ENCODE measurements at places on chromosomes 6 and 20.
A peak's percentile ranks its signal among the peaks of the same experiment; 100 is the strongest.

- no peak for DNase-seq
Measured at GRCh38 chr6:156146891-156147290, 630.3 kb upstream of the ARID1B start.

- no peak for DNase-seq
Measured at GRCh38 chr6:45965792-45966191, 49.9 kb downstream of the CLIC5 start.

GRCh38 chr20:2109425-2110210 is 8.0 kb downstream of the STK35 start:
- DNase-seq = no peak

GRCh38 chr20:24996449-24997377 is 4.2 kb upstream of the APMAP start:
- no peak for DNase-seq

DNA sequence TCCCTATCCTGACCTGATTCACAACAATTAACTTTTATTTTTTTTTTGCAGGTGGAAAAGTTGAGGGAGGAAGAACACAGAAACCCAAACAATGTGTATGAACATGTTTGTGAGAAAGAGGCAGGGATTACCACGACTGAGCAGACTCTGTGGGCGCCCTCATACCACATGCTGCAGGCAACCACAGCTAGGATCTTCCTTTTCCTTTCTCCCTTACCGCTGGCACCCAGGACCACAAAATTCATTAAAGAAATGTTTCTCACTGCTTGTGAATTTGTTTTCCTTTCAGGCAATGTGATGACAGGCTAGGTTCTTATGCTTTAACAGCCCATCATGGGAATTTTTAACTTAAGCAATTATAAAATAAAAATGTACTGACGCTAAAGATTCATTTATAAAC is 287.1 kb downstream of the GMDS start:
- no peak for DNase-seq

- no peak for DNase-seq
Measured at GRCh38 chr6:75333676-75334200, 49.1 kb upstream of the TMEM30A start.

GRCh38 chr6:87698547-87699006 is 3.5 kb downstream of the AKIRIN2 start:
- no peak for DNase-seq

- no peak for DNase-seq
Measured at GRCh38 chr6:142398353-142398752, 96.5 kb downstream of the ADGRG6 start.

GRCh38 chr20:50012282-50013263 is 29.8 kb downstream of the SNAI1 start:
- DNase-seq = peak; percentile 81

DNA sequence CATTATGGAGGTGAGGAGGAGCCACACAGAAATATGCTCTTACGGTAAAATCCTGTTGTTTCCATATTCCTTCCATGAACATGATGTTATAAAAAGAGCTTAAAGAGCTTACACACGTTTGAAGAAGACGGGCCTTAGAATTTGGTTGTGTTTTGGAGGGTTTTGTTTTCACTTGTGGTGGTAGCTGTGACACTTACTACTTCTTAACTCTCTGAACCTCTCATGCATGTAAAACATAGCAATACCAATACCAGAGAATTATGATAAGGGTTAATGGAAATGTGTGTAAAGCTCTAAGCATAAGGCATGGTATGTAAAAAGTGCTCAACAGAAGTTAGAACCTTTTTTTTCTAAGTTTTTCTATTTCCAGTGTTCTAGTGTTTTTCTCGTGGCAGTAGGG is 256.1 kb upstream of the KCNQ5 start:
- no peak for DNase-seq

DNA sequence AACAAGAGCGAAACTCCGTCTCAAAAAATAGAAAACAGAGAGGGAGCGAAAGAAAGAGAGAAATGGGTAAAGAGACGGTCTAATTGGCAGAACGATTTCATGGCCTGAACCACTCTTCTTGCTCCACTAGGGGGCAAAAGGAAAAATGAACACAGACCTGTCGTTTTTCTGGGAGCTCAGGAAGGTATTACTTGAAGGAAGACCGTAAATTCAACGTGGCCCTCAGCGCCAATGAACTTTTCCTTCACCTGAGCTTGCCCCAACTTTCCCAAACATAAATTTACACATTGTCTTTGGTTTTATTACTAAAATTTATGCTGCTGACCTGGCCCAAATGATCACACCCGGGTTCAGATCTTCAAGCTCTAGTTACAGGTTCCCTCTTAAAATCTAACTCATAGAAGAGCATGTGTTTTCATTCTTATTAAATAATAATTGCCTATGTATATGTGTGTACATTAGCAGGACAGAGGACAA is 67.3 kb downstream of the ATP9A start:
- peak; percentile 30 for DNase-seq

DNA sequence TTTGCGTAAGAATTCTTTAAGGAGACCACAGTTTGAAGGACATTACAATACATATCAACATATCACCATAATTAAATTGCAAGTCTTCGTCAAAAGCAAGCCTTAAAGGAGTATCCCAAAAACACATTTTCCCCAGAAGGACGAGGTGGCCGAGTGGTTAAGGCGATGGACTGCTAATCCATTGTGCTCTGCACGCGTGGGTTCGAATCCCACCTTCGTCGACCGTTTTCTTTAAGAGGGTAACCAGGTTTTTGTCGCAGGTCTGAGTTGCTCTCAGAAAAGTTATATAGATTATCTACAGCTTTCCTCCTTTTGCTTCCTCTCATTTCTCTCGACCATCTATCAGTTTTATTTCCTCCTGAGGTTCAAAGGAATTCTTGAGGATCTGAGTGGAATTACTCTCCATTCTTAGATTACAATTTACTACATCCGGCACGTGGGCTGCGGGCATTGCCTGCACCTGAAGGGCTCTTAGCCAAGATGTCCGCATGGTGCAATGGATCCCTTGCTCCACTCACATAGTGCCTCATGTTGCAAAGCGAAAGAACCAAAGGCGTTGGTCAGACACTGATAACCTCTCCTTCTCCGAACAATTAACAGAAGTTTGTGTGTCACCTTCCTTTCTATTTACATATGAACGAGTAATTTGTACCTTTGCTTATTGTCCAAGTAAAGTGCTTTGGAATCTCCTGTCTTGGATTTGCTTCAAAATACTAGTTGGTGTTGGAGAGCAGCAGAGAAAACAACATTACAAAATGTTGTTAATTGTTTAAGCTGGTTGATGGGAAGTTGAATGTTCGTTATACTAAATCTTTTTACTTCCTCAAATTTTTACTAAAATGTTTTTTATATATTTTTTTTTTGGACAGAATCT is 14.0 kb downstream of the POM121L2 start:
- DNase-seq = peak; percentile 84

DNA sequence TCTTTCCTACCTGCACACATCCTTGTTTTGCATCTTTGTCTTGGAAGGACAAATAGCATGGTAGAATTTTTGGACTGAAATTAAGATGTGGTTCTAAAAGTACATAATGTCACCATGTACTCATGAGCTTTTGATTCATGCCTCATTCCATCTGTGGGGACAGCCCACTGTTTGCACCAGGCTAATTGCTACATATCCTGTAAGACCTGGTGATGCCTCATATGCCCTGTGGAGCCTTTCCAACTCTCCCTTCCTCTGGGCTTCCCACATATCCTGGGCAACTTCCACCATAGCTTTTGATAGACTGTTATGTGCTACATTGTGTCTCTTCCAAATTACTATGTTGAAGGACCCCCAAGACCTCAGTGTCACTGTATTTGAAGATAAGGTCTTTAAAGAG is 213.6 kb upstream of the PREP start:
- no peak for DNase-seq

- DNase-seq = no peak
Measured at GRCh38 chr6:112010328-112010727, 43.6 kb upstream of the CCN6 start.

- DNase-seq = no peak
Measured at GRCh38 chr20:41480054-41480770, 113.6 kb upstream of the EMILIN3 start.

GRCh38 chr6:2531426-2532215 is 219.1 kb downstream of the MYLK4 start:
- DNase-seq = no peak

- DNase-seq = no peak
Measured at GRCh38 chr20:48129345-48129942, 344.2 kb upstream of the SULF2 start.

DNA sequence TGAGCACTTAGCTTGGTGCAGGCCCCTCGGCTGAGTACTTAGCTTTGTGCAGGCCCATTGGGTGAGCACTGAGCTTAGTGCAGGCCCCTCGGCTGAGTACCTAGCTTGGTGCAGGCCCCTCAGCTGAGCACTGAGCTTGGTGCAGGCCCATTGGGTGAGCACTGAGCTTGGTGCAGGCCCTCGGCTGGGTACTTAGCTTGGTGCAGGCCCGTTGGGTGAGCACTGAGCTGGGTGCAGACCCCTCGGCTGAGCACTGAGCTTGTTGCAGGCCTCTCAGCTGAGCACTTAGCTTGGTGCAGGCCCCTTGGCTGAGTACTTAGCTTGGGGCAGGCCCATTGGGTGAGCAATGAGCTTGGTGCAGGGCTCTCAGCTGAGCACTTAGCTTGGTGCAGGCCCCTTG is 387.1 kb downstream of the THBS2 start:
- no peak for DNase-seq

GRCh38 chr20:58235010-58235409 is 6.6 kb upstream of the ANKRD60 start:
- no peak for DNase-seq

- no peak for DNase-seq
Measured at GRCh38 chr20:43538878-43539700, 19.7 kb upstream of the SGK2 start.

DNA sequence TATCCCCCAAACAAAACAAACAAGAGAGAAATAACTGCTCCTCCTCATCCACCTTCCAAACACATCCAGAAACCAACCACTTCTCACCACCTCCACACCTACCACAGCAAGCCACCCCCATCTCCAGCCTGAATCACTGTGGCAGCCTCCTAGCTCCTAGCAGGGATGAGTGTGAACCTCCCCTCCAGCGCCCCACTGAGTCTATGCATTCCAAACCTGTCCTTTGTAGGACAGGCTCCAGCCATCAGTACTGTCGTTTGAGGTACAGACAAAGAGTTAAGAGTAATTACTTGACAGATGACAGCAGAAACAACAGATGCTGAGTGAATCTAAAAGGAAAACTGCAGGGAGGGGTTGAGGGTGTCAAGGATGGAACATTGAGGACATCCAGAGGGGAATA is 2.4 kb downstream of the METTL24 start:
- DNase-seq = no peak

DNA sequence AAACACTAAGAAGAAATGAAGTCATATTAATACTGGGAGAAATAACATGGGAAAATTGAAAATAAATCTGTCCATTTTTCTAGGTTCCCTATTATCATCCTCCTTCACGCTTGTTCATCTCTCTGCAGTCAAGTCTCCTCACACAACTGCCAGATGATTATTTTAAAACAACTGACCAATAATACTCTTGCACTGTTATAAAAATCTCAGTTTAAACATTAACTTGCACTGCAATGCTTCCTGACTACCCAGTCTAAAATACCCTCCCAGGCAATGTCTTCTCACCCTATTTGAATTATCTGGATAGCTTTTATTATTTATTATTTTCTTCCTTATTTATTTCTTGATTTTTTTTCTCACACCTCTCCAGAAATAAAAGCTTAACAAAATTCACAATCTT is 5.7 kb downstream of the EYS start:
- no peak for DNase-seq

DNA sequence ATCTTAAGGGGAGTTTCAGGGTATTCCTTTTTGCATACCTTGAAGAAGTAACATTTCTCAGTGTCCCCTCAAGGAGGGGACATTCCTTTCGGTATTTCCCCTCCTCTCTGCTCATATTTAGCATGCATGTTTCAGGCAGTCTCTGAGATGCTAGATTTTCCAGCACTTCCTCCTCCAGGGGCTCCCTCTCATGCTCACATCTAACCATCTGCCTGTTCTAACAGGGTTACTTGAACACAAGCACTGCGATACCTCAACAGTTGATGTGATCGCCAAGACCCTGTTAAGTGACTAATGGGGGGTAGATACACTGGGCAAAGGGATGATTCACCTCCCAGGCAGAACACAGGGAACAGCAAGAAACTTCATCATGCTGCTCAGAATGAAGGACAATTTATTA is 12.9 kb upstream of the MCM3 start:
- no peak for DNase-seq

- no peak for DNase-seq
Measured at GRCh38 chr6:154243793-154244750, 112.5 kb downstream of the IPCEF1 start.

DNA sequence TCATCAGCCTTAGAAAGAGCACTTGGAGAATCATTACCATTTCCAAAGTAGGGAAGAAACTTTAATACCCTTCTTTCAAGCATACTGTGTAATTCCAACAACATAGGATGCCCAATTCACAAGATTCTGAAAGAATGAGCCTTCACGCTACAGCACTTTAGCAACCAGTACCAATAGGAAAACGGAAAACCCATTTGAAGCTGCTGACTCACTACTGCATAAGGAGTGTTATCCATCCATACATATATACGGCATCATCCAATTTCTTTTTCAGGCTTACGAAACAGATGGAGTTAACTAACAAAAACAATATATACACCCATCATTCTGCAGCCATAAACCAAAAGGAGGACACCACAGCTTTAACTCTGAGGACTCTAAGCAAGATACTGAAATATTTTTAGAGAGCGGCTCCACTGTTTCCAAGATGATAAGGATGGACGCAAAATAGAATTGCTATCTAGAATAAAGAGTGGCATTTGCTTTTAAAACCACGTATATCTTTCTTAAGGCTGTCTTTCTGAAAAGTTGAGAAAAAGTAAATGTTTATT is 24.9 kb downstream of the FYN start:
- no peak for DNase-seq

DNA sequence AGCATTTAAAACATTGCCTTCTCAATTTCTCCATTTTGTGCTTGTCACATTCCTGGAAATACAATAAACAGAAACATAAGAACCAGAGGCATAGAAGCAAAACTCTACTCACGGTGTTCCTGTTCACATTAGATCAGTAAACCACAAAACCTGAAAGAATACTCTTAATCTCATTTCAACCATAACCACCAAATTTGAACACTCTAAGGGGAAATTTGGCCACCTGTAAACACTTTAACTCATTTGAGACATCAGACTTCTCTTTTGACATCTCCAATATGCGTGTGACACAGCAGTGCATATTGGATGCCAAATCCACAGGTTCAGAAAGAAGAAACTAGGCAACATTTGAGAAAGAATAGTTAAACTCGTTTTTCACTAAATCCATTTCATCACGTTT is 153.8 kb upstream of the IRAK1BP1 start:
- DNase-seq = no peak

GRCh38 chr6:75438013-75438431 is 55.6 kb downstream of the FILIP1 start:
- DNase-seq = no peak

GRCh38 chr6:77620278-77620882 is 32.5 kb upstream of the MEI4 start:
- DNase-seq = peak; percentile 3

GRCh38 chr6:118220429-118221128 is 313.5 kb downstream of the SLC35F1 start:
- DNase-seq = no peak

GRCh38 chr6:88761237-88762031 is 202.0 kb downstream of the RNGTT start:
- DNase-seq = no peak
